ENCODE measurements at places on chromosomes 12 and 14.
A peak's percentile ranks its signal among the peaks of the same experiment; 100 is the strongest.

- peak; percentile 58 for DNase-seq
These were observed 15.3 kb downstream of the NOC4L start for GRCh38 chr12:132159555-132160003.

DNA sequence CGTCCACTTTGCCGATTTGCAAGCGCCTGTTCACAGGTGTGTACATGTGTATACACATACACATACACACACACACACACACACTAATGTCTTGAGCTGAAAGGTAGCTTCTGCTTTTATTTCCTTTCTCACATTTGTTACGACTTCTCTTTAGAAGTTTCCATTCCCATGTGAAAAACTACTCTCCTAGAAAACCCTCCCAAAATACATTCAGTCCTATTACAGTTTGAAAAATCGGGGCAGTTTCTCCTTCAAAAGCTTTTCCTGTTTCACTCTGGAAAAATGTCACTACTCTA, 3.9 kb downstream of the BLTP3B start:
- no peak for DNase-seq

- no peak for DNase-seq
These were observed at the start of gene SDS for GRCh38 chr12:113403435-113404415. TSS of gene SDS (minus strand) at chr12:113403887. CDS start at chr12:113399708, 4,179 bp downstream.

DNA sequence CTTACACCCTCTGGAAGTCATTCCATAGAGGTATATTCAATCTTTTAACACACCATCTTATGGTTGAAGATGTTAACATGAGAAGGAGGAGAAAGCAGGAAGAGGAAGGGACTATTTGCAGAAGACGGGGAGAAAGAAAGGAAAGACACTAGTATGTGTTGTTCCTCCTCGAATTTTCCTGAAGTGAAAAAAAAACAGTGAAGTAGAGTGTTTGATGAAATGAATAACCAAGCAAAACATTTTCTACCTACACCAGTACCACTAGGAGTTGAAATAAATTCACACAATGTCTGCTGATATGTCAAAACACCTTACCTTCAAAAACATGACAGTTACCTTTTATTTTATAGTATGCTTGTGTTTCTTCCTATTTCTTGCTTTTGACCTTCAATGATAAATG, 1.4 kb upstream of the CNOT2 start:
- DNase-seq = no peak

DNA sequence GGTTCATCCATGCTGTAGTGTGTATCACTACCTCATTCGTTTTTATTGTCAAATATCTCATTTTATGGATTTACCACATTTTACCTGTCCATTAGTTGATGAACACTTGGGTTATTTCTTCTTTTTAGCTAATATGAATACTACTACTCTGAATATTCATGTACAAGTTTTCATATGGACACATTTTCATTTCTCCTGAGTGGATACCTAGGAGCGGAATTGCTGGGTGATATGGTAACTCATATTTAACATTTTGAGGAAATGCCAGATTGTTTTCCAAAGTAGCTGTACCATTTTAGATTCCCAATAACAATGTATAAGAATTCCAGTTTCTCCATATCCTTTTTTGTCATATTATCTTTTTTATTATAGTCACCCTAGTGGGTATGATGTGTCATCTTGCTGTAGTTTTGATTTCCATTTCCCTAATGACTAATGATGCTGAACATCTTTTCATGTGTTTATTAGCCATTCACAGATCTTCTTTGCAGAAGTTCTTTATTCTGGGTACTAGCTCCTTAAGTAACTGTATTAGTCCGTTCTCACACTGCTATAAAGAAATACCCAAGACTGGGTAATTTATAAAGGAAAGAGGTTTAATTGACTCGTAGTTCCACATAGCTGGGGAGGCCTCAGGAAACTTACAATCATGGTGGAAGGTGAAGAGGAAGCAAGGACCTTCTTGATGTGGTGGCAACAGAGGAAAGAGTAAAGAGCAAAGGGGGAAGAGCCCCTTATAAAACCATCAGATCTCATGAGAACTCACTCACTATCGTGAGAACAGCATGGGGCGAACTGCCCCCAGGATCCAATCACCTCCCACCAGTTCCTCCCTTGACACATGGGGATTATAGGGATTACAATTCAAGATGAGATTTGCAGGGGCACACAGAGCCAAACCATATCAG, 11.9 kb downstream of the NRDE2 start:
- DNase-seq = no peak

DNA sequence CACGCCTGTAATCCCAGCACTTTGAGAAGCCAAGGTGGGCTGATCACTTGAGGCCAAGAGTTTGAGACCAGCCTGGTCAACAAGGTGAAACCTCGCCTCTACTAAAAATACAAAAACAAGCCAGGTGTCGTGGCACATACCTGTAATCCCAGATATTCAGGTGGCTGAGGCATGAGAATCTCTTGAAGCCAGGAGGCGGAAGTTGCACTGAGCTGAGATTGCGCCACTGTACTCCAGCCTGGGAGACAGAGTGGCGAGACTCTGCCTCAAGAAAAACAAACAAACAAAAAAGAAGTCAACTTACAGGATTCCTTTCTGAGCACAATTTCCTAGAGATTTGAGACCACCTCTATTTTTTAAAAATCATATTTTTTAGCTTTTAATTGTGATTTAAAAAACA, 45.3 kb downstream of the DGLUCY start:
- DNase-seq = no peak

- DNase-seq = no peak
These were observed 46.7 kb downstream of the TESC start for GRCh38 chr12:117052386-117053049.

DNA sequence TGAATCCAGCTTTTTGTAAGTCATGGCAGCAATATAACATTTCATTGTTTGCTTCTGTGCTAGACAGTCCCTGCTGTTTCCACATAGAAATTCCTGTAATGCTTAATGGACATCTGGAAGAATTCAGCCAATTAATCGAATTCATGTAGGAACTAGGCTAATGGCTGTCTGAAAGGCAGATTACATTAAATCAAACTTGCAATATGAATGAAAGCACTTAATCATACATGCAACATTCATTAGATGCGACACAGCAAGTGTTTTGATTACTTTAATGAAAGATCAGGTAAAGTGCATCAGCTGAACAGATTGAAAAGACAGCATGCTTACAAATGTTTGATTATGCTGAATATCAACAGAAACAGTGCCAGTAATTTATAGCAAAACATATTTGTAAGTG, 24.1 kb upstream of the INSM2 start:
- no peak for DNase-seq

DNA sequence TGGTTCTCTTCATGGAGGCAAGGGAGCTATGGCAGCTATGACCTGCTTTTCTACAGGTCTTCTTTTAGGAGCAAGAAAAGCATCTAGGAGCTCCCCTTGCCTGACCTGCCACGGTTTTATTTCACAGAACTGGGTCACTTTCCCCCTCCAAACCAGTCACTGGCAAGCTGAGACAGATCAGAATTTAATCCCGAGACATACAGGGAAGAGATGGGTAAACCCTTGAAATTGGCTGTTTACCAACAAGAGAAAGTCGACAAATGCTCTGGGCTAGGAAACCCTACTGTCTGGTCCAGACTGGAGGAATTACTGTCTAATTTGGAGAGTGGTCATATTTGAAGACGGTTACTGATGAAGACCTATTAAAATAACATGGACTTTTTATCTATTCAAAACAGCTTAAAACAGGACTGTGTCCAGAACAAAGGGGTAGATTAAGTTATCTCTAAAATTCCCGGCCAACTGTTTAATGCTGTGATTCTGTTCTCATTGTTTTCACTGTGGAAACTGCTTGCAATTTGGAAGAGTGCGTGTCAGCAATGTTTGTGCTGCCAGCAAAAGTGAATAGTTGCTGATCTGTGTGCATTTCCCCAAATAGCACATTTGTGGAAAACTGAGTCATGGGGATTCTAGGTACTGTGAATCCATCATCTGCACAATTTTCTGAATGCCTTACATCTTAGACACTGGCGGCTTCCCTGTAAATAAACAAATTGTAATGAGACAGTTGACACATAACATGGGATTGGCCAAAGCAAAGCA, 73.4 kb upstream of the EEA1 start:
- no peak for DNase-seq

GRCh38 chr12:68129979-68130378, 29.6 kb downstream of the IFNG start:
- no peak for DNase-seq

- DNase-seq = no peak
These were observed 123.4 kb downstream of the PTPRQ start for GRCh38 chr12:80567401-80567800.

GRCh38 chr12:124856132-124856841, 7.4 kb downstream of the SCARB1 start:
- DNase-seq = no peak

DNA sequence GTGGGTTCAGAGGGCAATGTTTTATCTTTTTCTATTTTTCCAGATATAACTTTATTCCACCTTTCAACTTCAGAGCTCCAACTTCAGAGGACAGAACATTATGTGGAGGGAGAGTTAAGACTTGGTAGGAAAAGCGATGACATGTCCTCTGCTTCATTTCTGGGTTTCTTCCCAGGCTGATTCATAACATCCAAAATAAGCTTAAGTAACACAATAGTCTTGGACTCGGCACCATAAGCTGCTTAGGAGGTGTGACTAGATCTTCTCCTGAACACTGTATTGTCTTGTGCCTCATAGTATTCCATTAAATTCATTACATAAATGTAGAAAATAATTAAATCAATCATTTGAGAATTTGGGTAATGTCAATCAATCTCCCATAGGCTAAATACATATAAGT, 95.5 kb upstream of the PDE3A start:
- DNase-seq = no peak

DNA sequence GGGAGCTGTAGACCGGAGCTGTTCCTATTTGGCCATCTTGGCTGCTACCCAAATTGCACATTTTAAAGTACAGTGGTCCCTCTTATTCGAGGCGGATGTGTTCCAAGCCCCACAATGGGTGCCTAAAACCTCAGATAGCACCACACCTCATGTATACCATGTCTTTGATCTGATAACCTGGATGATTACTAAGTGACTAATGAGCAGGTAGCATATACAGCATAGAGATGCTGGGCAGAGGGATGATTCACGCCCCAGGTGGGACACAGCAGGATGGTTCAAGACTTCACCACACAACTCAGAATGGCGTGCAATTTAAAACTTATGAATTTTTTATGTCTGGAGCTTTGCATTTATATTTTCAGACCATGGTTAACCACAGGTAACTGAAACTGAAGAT, 255.0 kb downstream of the AKAP6 start:
- no peak for DNase-seq

DNA sequence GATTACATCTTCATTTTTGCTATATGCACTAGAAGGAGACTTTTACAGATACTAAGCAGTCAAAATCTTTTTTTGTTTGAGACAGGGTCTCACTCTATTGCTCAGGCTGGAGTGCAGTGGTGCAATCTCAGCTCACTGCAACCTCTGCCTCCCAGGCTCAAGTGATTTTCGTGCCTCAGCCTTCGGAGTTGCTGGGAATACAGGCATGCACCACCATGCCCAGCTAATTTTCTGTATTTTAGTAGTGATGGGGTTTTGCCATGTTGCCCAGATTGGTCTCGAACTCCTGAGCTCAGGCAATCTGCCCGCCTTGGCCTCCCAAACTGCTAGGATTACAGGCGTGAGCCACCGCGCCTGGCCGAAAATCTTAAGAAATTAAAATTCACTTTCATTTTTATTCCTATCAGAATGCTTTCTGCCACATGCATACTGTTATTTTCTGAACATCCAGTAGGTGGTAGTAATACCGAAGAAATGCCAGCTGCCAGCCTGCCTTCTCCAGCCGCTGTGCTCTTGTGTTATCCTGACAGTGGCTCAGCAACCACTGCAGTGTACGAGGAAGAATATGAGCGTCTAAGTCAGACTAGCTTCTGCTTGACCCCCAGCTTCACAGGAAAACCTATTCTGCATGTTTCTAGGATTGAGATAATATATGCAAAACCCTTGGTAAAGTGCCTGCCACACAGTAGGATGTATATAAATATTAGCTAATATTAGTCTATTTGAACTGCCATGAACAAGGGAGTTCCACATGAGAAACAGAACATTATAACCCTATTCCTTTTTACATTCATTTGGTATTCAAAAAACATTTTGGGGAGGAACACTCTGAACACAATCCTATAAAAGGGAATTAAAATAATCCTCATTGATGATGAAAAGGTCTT, 54.2 kb downstream of the RPAP3 start:
- peak; percentile 82 for DNase-seq

DNA sequence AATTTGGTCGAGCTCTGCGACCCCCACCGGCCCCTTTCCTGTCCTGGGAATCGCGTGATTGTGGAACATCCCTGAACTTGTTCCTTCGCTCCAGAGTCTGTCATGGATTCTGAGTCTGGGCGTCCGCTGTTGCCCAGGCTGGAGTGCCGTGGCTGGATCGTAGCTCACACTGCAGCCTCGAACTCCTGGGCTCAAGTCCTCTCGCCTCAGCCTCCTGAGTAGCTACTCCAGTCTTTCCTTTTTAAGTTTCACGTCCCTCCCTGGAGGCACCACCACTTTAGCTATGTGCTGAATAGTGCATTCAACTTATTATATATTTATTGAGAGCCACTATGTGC, 698 bp downstream of the ACOT6 start:
- no peak for DNase-seq

DNA sequence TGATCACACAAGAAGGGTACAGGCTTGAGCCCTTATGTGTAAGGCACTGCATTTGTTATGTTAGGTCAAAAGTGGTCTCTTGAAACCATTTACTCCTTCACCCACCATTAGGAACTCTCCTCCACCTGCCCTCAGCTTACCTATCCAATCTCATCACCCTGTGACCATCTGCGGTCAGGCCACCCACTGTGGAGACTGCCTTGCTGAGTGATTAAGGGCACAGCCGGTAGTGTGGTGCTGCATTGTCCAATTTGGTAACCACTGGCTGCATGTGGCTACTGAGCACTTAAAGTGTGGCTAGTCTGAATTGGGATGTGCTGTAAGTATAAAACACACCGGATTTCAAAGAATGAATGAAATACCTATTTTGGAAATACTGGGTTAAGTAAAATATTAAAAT, 177.1 kb upstream of the PARP11 start:
- DNase-seq = no peak

- no peak for DNase-seq
These were observed 97.8 kb downstream of the SLC6A15 start for GRCh38 chr12:84814664-84815245.

DNA sequence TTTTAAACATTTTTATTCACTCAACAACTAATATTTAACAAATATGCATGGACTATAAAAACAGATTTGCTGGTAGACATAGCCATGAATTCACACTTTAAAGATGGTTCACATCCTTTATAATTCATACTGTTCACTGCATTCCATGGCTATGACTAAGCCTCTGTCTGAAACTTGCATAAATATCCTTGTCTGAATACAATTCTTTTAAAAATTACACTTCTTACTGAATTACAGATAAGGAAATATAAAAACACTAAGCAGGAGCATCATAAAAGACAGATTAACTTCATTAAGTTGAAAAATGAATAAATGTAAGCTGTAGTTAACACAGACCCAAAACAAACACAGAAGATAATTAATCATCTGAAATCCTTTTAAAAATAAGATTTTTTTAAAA, 53.8 kb downstream of the GXYLT1 start:
- DNase-seq = no peak

DNA sequence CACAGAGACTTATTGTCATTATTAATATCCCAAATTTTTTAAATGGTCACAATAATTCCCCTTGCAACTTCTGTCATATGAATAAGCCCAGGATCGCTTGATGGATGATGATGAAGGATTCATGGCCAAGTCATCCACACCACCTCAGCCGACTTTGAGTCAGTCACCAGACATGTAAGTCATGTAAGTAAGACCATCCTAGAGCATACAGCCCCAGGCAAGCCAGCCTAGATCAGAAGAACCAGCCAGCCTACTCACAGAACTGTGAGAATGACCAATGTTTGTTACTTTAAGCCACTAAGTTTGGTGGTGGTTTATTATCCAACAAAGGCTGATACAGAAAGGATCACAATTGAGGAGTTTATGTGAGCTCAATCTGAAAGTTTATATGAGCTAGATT, 341.8 kb downstream of the NRXN3 start:
- no peak for DNase-seq
